ENCODE measurements at places on chromosomes 5 and 9.

DNA sequence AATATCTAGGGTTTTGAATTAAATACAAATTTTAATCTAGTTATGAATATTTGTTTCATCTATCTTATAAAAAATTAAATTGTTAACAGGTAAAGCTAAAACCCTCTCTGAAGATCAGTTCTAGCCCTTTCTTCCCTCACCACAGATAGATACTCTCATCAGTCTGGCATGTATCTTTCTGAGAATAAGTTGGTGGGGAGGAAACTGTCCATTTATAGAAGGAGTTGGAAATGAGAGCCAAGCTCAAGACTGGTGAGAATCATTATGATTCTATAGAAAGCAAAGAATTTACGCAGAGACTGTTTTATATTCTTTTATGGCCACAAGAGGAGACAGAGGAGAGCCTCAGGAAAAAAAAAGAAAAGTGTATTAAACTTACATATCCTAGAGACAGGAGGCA lies 59.0 kb downstream of the STARD4 start:
- no peak for DNase-seq

GRCh38 chr5:7927466-7928375 lies 58.8 kb downstream of the MTRR start:
- DNase-seq = peak; percentile 77

DNA sequence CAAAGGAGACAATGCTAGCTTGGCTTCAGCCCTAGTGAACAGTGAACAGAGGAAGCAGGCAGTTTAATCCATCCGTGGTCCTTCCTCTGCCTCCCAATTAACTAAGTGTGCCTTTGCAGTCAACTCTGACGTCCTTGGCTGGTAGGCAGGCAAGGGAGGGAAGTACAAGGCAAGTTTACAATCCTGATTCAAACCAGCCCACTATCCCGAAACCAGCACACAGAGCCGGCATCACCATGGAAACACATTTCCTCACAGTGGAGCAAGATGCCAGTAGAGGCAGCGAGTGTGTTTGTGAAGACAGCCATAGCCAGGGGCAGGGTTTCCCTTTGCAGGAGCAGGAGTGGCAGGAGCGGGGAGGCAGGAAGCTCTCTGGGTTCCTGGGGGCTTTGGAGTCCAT lies 73.9 kb downstream of the GOLPH3 start:
- no peak for DNase-seq

DNA sequence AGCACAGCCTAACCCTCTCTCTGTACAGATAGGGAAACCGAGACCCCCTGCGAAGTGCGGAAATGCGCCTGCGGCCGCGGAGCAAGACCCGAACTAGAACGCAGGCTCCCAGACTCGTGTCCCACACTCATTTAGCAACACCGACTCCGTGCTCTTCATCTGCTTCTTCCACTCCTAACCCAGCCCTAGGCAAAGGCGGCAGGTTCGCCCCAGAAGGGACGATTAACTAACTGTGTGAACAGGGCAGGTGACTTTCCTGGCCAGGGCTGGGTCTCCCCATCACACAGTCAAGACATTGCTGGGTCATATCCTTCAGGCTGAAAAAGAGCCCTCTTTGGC lies 903 bp downstream of the CDX1 start:
- no peak for DNase-seq

DNA sequence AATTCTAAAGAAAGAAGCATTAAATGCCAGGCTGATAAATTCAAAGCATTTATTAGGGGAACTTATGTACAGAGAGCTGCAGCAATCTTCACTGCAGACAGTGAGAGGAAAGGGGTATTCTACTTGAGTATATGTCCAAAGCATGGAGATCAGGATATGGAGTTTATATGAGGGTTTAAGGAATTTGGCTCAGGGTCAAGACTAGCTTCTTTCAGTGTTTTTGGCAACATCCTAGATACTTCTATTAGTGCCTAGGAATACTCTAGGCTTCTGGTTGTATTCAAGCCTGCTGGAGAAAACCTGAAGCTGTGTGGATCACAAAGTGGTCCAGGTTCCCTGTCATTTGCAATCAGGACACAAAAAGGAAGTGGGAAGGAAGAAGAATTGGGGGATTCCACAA lies 194.6 kb downstream of the CETN3 start:
- DNase-seq = no peak

GRCh38 chr9:125639057-125639456 lies 68.0 kb downstream of the MAPKAP1 start:
- DNase-seq = no peak

GRCh38 chr9:136975644-136976043 lies 1.7 kb upstream of the PTGDS start:
- DNase-seq = no peak

DNA sequence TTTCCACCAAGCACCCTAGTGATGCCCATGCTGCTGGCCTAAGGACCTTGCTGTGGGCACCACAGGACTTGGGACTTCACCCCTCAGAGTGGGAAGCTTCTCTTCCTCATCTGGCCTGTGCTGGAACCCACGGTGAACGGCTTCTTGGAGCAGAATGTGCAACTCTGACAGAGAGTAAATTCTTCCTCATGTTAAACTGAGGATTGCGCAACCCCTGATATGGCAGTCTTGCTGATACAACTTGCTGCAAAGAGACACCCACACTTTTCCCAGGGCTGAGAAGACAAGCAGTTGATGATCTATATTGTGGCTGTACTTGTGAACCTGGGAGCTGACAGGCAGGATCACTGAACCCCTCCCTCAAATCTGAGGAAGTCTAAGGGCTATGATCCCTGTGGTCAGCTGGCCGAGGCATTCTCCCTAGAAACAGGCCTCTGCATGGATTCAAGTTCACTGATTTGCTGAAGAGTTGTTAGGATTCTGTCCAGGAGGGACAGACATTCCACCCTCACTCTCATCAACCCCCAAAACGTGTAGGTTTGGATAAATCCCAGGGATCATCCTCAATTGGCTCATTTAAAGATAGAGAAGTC lies 307.2 kb downstream of the MTRR start:
- no peak for DNase-seq

DNA sequence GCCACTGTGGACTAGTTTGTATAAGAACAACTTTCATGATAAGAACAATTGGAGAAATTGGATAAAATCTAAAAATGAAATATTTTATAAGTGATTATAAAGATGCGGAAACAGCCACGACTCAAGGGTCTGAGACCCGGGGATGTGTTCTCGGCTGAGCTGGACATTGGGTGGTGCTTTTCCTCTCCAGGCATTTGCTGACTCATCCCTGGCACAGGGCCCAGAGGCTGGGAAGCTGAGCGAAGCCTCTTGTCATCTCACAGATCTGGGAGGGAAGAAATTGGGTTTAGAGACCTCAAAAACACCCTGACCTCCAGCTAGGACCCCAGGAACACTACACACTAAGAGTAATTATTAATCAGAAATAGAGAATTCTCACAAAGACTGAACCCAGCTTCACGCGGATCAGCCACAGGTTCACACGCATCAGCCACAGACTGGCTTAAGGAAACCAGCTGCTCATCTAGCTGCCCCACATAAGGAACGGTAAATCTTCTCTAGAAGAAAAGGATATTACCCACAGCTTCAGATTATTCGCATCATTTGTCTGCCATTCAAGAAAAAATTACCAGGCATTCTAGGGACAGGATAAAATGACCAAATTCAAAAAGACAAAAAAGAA lies 2.8 kb upstream of the OR2V1 start:
- no peak for DNase-seq

DNA sequence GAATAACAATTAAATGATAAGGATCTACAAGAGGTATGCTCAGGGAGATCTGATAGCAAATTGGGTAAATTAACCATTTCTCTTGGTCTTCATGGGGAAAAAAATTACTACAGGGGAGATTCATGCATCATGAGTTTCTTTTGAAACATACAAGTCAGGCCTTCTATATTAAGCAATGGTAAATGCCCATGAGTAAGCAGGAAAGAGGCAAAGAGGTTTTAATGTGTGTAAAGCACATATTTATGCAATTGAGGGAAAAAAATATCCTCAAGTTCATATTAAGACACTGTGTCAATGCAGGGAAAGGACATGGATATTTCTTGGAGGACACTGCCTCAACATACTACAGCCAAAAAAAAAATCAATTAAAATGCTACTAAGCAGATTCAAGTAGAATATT lies 73.4 kb upstream of the NR4A3 start:
- DNase-seq = no peak

- DNase-seq = no peak
Measured at GRCh38 chr5:173850659-173851058, 37.5 kb upstream of the CPEB4 start.

DNA sequence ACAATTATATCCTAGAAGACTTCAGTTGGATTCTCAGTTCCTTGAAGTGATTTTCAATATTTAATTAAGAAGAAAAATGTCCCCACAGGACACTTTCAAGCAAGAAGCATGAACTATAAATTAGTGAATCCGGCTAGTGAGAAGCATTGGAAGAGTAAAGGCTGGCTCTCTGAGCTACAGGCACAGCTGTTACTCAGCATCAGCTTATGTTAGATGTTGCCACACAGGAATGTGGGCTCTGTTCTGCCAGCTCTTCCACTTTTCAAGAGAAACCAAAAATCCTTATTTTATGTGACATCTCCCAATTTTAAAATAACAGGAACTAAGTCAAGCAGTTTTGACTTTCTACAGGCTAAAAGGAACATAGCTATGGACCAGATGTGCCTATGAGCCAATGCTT lies 14.9 kb downstream of the ZNF474 start:
- no peak for DNase-seq

GRCh38 chr9:116300360-116300870 lies 146.8 kb downstream of the PAPPA start:
- DNase-seq = no peak

- DNase-seq = no peak
Measured at GRCh38 chr9:81542118-81542889, 147.0 kb downstream of the TLE1 start.

DNA sequence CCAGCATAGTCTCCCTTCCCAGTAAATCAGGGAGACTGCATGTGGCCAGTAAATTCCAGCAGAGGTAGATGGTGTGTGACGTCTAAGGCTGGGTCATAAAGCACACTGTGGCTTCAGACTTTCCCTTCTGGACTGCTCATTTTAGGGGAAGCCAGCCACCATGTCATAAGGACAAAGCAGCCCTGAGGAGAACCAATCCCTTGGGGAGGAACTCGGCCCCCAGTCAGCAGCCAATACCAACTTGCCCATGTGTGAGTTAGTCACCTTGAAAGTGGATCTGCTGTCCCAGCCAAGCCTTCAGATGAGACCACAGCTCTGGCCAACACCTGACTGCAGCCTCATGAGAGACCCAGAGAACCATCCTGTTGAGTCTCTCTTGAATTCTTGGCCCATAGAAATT lies 14.7 kb upstream of the NINJ1 start:
- no peak for DNase-seq

- DNase-seq = no peak
Measured at GRCh38 chr5:149257889-149258705, 13.6 kb upstream of the AFAP1L1 start.

GRCh38 chr5:8456846-8457186 lies 587.9 kb downstream of the MTRR start:
- no peak for DNase-seq

DNA sequence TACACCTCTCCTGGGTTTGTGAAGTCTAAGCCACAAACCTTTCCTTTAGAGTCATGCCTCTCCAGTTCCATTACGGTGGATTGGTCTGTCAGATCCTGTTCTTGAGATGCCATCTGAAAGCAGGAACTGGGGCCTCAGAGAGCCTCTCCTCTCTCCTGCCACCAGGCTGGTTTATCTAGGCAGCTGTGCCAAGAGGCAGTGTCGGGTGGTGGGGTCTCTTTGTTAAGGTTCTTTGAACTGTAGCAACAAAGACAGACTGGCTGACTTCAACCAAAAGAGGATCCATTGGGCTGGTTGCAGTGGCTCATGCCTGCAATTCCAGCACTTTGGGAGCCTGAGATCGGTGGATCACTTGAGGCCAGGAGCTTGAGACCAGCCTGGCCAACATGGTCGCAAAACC lies 66.0 kb upstream of the ANGPTL2 start:
- no peak for DNase-seq

- DNase-seq = no peak
Measured at GRCh38 chr5:96691503-96692303, 29.5 kb downstream of the CAST start.

GRCh38 chr5:153823036-153823435 lies 215.7 kb downstream of the FAM114A2 start:
- DNase-seq = no peak

DNA sequence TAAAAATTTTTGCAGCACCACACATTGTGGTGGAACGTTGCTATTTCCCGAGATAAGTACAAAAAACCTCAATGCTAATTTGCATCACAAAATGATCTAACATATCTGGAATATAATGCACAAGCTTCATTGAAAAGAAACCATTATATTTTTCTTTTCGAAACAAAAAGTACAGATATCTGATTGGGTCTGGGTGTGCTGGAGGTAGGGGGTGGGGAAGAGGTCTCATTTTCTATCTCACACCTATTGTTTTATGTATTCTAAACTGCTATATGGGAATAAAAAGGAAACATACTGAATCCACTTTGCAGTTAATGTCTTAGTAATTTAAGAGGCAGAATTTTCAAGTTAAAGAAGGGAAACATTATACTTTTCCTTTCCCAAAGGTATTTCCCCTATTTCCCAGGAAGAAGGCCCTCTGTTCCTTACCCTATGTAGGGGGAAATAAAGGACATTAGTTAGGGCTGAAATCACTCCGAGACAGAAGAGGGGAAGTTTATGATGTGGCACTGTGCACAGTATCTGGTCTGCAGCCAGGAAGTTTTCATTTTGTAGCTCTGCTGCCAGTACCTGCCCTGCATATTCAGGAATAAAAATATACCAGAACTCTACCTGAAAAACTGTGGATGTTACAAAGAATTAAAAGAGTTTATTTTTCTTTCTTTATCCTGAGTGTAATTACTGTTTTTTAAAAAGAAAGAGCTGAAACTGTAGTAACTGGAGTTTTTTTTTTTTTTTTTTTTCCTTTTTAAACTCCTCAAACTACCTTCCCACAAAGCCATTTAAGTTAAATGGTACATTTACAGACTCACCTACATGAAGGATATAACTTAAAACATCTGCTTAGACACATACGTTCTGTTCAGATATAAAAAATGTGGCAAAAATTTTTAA lies 7.4 kb downstream of the MEF2C start:
- DNase-seq = no peak

GRCh38 chr5:113217619-113218184 lies 217.1 kb downstream of the TSSK1B start:
- no peak for DNase-seq

GRCh38 chr5:28397502-28397941 lies 1359.1 kb upstream of the CDH9 start:
- no peak for DNase-seq

GRCh38 chr9:35661756-35662350 lies 3.1 kb downstream of the ARHGEF39 start:
- DNase-seq = no peak

GRCh38 chr5:60993425-60993824 lies 48.4 kb downstream of the NDUFAF2 start:
- no peak for DNase-seq

GRCh38 chr5:128681096-128681495 lies 143.1 kb upstream of the FBN2 start:
- DNase-seq = no peak

- no peak for DNase-seq
Measured at GRCh38 chr9:25857147-25857546, 178.9 kb upstream of the TUSC1 start.

GRCh38 chr5:54347221-54347865 lies 37.0 kb upstream of the ARL15 start:
- no peak for DNase-seq

- DNase-seq = peak; percentile 70
Measured at GRCh38 chr5:177317959-177318377, 6.3 kb upstream of the MXD3 start.

- DNase-seq = no peak
Measured at GRCh38 chr5:65882278-65882677, 44.1 kb upstream of the ERBIN start.

GRCh38 chr9:32820322-32820721 lies 37.0 kb downstream of the TMEM215 start:
- DNase-seq = no peak
